Right cardiac atrium (tissue), 5 donors: ENCODE measurements at places on chromosomes 1 and 21. TPM values are rescaled to one million over a fixed set of nuclear protein-coding genes. Genes with fewer than 3 reads are reported as not detected.

The ARHGAP30 gene
- total RNA-seq, result 4.5 TPM

The OR2T3 gene
- not detected for total RNA-seq

The DYNLT5 gene
- total RNA-seq, result 1.1 TPM

The TMEM125 gene
- total RNA-seq, result 0.68 TPM

The GUCA2A gene
- not detected for total RNA-seq
